Hepatic stellate cell (primary cell): ENCODE measurements at places on chromosomes 16 and 17.

GRCh38 chr16:10308305-10309193 lies 77.3 kb upstream of the ATF7IP2 start:
- no peak for DNase-seq

- no peak for DNase-seq
These were observed 40.2 kb downstream of the C16orf87 start for GRCh38 chr16:46790599-46791270.

GRCh38 chr17:33769066-33769465 lies 476.0 kb upstream of the ASIC2 start:
- no peak for DNase-seq

DNA sequence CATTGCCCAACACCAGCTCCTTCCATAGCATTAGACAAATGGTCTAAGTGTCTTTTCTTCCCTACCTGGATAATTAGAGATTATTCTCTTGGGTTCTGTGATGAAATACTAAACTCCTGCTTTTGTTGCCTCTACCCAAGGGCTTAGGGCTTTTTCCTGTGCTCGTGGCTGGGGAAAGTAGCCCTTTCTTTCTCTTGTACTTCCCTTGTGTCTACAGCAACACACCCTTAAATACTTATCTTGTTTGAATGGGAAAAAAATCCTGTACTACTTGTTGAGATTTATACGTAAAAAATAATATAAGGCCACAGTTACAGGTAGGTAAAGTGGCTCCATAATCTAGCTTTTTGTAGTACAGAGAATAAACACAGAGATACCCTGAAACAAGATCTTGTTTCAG lies 7.0 kb upstream of the NACA2 start:
- no peak for DNase-seq

DNA sequence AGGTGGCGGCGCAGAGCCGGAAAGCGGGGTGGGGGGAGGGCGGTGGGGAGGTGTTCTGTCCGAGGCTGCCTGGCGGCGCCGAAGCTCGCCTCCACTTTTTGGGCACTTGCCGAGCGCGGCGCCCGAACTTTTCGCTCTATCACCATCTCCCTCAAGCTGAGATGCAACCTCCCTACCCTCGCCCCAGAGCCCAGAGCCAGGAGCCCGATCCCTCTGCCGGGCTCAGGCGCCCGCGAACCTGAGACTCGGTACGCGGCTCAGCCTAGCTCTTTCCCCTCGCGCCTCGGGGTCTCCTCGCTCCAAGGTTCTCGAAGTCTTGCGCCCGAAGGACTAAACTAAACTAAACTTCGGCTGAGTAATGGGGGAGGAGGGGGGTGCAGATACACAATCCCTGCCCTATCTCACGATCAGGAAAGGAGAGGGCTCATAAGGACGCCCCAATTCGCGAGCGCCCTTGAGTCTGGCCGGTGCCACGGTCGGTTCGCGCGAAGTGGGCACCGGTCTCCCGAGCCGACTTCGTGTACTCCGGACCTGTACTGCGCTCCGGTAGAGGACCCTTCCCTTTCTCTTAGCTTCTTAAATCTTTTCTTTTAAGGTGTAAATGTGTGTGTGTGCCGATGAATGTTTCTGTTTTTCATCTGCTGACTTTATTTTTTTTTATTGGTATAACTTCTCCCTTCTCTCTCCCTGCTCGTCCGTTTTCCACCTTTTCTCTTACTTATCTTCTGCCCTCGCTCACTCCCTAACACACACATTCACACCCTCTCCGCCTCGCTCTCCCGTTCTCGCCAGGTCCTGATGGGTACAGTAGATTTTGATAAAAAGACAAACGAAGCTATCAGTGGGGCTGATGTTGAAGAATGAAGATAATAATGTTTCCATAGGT lies 1.9 kb upstream of the SALL1 start:
- no peak for DNase-seq

DNA sequence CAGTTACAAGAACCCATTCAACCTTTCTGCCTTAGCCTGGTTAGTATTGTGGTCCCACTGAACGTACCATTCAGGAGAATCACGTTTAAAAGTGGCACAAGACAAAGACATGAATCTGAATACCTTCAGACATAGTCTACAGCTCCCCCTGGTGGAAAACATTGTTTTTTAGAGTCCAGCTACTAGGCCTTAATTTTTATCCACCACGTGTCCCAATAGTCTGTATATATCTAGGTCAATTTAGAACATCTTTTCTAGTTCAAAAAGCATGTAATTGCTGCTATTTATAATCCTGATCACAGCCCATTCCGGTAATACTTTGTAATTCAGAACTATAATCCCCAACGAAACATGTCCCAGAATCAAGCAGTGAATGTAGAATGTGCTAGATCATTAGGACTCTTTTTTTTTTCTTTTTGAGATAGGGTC lies 13.7 kb upstream of the GUCY2D start:
- peak; percentile 73 for DNase-seq

GRCh38 chr16:67779256-67780014 lies 26.9 kb downstream of the RANBP10 start:
- no peak for DNase-seq

DNA sequence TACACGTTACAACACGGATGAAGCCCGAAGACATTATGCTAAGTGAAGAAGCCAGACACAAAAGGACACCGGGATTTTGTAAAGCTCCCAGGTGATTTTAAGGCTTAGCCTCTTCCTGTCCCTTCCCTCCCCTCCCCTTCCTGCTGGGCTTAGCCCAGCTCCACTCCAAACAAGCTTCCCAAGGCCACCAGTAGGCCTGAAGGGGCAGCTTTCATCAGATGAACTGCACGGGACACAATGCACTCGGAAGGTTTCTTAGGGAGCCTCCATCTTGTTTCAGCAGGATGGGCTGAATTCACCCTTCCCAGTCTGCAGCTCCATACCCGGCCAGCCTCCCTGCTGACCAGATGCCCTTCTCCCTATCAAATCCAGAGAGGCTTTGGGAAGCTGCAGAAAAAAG lies 10.4 kb downstream of the MEFV start:
- no peak for DNase-seq

GRCh38 chr17:80099291-80100034 lies 1.9 kb upstream of the GAA start:
- no peak for DNase-seq

- DNase-seq, result peak; percentile 47
These were observed 295.3 kb downstream of the SOX9 start for GRCh38 chr17:72416054-72416675.

DNA sequence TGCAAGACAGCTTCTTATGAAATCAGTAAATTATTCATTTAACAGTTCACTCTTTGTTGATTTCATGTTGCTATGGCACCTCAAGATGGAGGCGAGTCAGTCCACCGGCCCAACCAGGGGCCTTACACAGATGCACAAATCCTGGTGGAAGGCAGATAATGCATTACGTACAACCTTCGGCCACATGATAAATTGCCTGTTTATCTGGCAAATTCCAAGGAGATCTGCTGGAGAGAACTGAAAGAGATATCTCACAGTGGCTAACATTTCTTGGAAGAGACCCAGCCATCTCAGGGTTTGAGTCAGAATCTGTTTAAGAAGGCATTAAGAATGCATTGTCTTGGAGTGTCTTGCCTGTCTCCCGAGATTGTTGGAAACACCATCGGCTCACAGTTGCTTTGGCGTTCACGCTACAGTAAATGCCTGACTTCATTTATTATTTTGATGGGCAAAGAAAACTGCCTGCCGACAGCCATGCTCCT lies 225.6 kb downstream of the MSI2 start:
- DNase-seq, result peak; percentile 79

DNA sequence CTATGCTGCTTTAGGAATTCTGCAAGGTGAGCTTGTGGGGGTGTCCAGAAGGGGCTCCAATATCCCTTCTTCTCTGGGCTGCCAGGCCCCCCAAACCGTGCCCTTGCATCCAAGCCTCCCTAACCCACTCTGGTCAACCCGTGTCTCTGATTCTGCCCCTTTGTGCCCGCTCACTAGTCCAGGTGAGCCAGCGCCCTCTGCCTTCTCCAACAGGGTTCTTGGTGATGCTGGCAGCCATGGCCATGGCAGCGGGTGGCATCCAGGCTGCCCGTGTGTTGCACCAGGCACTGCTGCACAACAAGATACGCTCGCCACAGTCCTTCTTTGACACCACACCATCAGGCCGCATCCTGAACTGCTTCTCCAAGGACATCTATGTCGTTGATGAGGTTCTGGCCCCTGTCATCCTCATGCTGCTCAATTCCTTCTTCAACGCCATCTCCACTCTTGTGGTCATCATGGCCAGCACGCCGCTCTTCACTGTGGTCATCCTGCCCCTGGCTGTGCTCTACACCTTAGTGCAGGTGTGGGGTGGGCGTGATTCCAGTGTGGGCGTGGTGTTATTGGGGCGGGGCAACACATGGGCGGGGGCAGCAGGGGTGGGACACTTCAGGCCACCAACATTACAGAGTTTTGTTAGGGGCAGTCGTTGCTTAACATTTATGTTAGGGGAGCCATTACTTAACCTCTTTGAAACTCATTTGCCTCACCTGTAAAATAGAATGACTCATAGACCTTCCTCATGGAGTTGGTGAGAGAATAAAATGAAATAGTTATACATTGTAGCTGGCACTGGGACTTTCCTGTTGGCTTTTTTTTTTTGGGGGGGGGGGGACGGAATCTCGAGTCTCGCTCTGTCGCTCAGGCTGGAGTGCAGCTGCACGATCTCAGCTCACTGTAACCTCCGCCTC lies 31.4 kb downstream of the ANKRD40 start:
- no peak for DNase-seq

- DNase-seq, result no peak
These were observed 371.2 kb downstream of the MAF start for GRCh38 chr16:79229361-79229760.

- peak; percentile 99 for DNase-seq
These were observed at the start of gene YPEL3 for GRCh38 chr16:30096105-30096861. Gene YPEL3 (minus strand): TSS chr16:30096213. CDS start chr16:30095482, 731 bp downstream.

- no peak for DNase-seq
These were observed 528 bp downstream of the HAGHL start for GRCh38 chr16:727291-727977.

DNA sequence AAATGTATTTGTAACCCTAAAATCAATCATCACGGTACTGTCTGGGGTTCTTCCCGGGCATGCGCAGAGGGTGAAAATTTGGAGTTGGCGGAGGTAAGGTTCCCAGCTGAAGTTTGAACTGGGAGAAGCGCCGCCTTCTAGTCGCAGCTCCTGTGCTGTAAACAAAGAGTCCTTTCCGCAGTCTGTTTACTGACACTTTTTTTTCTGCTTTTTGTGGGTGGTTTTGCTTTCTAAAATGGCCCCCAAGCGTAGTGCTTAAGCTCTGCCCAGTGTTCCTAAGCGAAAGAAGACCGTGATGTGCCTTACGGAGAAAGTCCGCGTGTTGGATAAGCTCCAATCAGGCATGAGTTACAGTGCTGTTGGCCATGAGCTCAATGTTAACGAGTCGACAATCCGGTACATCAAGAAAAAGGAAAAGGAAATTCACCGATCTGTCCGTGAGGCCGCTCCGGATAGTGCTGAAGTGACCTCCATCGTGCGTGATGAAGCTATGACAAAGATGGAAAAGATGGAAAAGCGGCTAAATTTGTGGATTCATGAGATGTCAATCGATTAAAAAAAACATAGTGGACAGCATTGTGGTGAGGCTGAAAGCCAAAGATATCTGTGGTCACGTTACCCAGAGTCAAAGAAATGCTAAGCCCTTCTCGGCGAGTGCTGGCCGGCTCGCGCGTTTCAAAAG lies 570 bp upstream of the CFDP1 start:
- DNase-seq, result peak; percentile 82

DNA sequence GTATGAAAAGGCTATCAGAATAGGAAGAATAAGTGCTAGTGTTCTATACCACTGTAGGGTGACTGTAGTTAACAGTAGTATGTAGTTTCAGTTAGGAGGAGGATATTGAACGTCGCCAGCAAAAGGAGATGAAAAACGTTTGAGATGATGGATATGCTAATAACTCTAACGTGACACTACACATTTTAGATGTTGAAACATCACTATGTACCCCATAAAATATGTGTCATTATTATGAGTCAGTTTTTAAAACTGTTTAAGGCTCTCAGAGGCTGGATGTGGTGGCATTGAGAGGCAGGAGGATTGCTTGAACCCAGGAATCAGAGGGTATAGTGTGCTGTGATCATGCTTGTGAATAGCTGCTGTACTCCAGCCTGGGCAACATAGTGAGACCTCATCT lies 31.8 kb downstream of the UBN1 start:
- DNase-seq, result no peak

DNA sequence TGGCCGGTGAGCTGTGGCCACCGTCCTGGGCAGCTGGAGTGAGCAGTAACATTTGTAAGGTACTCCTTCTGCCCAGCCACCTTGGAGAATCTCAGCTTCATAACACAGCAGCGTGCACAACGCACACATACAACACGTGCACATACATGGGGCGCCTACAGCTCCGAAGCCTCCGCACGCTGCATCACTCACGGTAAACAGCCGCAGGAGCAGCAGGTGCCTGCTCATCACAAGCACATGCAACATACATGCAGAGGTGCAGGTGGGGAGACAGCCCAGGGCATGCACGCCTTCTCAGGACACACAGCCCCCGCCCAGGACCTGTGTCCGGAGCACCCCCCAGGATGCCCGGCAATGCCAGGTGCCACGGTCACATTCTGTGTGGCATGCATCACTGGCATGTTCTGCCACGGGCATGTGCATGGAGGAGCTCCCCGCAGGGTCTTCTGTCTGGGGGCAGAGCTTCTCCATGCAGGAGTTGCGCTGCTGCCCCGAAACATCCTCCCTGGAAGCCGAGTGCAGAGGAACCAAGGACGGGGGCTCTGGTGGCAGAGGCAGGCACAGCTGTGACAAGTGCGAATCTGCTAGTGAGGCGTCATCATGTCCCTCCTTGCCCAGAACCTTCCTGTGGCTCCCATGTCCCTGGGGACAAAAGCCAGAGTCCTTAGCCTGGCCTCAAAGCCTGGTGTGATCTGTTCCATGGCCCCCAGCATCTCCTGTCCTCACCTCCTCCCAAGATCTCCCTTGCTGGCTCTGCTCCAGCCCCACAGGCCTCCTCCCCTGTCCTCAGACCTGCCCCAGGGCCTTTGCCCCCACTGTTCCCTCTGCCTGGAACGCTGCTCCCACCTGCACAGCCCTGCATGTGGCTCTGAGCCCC lies 184.0 kb upstream of the GSE1 start:
- DNase-seq, result no peak

GRCh38 chr17:66684731-66685130 lies 150.2 kb upstream of the CACNG5 start:
- no peak for DNase-seq

GRCh38 chr17:61490540-61490975 lies 38.3 kb downstream of the TBX4 start:
- DNase-seq, result peak; percentile 80

DNA sequence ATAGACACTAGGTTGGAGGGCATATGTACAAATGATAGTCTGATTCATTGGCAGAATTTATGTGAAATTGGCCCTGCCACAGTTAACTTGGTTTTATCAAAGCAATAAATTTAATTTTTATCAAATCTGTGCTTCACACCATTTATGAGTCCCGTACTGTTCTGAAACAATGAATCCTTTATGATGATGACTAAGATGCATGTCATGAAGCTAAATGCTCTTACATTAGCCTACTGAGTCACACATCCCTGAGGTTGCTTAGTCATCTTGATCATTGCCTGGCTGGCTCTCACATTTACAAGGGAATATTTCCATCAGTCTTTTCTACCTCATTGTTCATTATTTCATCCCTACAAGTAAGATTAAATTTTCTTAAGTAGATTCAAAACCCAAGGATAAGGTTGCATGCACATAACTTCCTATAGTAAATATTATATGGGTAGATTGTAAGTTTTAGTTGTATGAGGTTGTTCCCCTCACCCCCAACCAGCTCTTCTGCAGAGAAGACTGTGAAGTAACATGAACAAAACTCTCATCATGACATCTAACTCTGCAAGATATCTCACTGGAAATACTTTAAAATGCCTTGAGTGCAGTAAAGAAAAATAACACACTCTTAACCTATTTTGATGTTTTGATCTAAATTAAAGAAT lies 170.7 kb downstream of the CYB561 start:
- DNase-seq, result peak; percentile 49
